ENCODE measurements at places on chromosomes 11 and 22. TPM values are rescaled to one million over a fixed set of nuclear protein-coding genes. Genes with fewer than 3 reads are reported as not detected.

- DNase-seq = peak; percentile 5
Observed at GRCh38 chr11:22244986-22245592, 52.2 kb downstream of the ANO5 start.

GRCh38 chr11:111797145-111797581, 31.0 kb upstream of the PPP2R1B start:
- DNase-seq = no peak

- no peak for DNase-seq
Observed at GRCh38 chr11:111743700-111744099, 22.5 kb downstream of the PPP2R1B start.

GRCh38 chr11:41281131-41281742, 178.2 kb downstream of the LRRC4C start:
- no peak for DNase-seq

GRCh38 chr11:850775-851763, 8.4 kb downstream of the TSPAN4 start:
- DNase-seq = no peak

GRCh38 chr11:115698243-115698642, 194.0 kb upstream of the CADM1 start:
- no peak for DNase-seq

- DNase-seq = no peak
Observed at GRCh38 chr11:75375626-75376025, 23.7 kb upstream of the RPS3 start.

GRCh38 chr22:30827646-30828045, 133.0 kb downstream of the OSBP2 start:
- DNase-seq = no peak

DNA sequence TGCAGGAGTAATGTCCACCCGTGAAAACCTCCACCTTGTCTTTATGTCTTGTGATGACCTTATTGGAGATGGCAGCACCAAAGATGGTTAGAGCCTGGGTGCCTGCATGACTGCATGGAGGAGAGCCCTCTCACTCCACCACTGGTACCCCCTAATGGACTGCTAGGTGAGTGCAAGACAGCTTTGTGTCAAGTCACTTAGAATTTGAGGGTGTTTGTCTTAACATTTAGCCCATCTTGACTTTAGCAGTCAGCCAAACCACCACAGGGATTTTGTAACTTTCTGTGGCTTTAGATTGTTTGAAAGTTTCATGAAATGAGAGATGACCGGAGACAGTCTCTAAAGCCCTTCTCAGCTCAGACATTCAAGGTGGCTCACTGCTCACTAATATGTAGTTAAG, 232.9 kb upstream of the NCAM1 start:
- no peak for DNase-seq

GRCh38 chr22:40922484-40923303, 28.5 kb upstream of the RBX1 start:
- DNase-seq = peak; percentile 52

DNA sequence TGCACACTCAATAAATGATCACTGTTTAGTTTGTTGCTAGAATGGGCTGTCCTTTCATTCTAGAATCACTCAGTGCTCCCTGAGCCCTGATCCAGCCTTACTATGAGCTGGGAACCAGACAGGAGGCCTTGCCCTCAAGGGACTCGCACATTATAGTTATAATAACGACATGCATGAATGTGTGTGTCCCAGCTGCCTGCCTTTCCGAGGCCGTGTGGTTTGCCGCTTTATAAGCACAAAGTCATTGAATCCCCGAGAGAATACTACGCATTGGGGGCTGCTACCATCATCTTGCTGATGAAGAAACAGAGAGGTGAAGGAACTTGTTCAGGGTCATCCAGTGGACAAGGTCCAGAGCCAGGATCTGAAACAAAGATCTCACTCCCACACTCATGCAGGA, 75.7 kb downstream of the NFAM1 start:
- DNase-seq = no peak

GRCh38 chr11:2218031-2218633, 46.5 kb upstream of the TH start:
- DNase-seq = no peak

DNA sequence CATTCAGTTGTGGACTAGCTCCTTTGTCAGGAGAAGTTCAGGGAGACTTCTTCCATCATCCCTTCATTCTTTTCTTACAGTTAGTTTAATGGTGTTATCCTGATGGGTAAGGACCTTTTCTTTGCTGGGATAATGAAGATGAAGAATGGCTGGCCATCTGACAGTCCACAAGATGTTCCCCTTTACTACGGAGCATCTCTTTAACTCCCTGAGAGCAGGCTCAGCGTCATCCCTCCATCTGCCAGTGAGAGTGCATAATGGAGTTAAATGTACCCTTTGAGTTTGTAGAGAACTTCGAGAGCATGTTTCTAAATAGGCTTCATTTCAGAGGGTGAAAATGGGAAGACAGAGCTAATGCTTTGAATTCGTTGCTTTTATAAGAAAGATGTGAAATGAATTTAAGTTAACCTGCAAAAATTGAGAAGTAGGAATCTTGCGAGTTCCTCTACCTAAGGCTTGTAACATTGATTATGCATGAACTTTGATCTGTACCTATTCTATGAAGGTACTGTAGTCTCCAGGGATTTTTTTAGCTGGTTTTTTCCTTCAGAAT, 1.7 kb downstream of the EP300 start:
- DNase-seq = no peak

DNA sequence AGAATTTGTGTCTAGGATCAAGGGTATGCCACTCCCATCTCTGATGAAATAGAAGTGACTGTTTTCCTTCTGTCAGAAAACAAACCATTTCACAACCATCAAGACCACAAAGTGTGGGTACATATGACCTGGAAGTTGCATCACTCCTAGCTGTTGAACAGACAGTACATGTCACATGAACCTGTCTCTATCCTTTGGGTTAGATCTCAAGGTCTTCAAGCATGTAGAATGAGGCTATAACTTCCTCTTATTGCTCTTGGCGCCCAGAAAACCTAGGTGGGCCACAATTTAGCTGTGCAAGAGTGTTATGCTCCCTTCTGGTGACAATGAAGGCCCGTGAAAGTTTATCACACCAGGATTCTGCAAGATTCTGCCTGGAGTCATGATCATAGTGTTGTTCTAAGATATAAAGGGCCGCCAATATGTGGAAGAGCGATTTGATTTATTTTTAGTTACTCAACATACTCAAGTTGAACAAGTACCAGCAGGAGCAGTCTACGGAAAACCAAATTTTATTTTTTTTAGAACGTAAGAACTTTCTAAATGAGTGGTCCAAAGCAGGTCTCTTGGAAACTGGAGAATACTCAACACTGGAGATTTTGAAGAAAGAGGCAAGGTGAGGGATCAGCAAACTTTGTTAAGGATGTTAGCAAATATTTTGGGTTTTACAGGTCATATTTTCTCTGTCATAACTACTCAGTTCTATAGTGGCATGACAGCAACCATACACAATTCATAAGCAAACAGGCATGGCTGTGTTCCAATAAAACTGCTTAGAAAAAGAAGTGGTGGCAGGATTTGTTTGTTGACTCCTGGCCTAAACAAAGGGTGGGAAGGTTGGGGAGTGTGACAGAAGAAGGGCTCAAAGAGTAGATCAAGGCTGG, 101.8 kb downstream of the USP35 start:
- no peak for DNase-seq

GRCh38 chr11:115910379-115910778, 406.2 kb upstream of the CADM1 start:
- DNase-seq = no peak

DNA sequence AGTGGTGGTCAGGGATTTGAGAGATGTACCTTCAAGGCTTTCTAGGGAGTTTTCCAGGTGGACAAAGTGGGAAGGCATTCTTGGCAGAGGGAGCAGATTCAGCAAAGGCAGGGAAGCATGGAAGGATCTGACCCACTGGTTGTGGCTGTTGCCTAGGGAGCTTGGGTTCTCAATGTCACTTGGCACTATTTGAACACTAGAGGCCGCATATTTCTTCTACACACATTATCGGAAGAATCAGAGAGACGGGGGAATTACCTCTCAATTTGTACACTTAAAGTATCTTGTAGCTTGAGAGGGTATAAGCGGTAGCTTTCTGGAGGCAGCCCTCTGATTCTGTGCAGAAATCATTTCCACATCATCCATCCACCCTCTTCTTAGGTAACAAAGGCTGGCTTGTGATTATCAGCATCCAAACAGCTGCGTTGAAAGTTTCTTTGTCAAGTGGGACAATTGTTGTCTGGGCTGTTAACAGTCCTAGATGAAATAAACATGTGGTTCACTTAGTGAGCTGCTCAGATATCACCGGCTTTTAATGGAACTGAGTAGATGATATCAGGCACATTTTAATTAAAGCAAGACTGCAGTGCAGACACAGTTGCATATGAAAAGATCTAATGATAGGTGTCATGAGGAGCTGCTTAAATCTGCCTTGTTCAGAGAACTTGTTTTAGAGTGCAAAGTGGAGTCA, 2.6 kb downstream of the NELL1 start:
- no peak for DNase-seq

Gene TMEM121B
- 5.9 TPM for polyA plus RNA-seq

Gene TNNI2
- polyA plus RNA-seq = 3,886 TPM

Gene NDUFV1
- 151 TPM for polyA plus RNA-seq

Gene CLDN5
- polyA plus RNA-seq = 51.5 TPM

Gene MS4A8
- polyA plus RNA-seq = 8.0 TPM

Gene OR52N4
- polyA plus RNA-seq = not detected

Gene RBMXL2
- not detected for polyA plus RNA-seq

Gene TRIM6
- polyA plus RNA-seq = 1.4 TPM

Gene IL18BP
- 8.2 TPM for polyA plus RNA-seq
